ENCODE measurements at places on chromosomes 12 and 14. TPM values are rescaled to one million over a fixed set of nuclear protein-coding genes. Genes with fewer than 3 reads are reported as not detected.

Gene VRTN
- not detected for total RNA-seq

GRCh38 chr12:74891083-74891668 is 318.5 kb downstream of the KCNC2 start:
- H3K4me3 ChIP-seq = no peak overlapping the region
- peaks cover 28% of the 10 kb centered on the region for H3K4me1 ChIP-seq
- H3K27me3 ChIP-seq = no peaks in the 10 kb centered on the region
- H3K27ac ChIP-seq = no peak overlapping the region
- no peak for DNase-seq

DNA sequence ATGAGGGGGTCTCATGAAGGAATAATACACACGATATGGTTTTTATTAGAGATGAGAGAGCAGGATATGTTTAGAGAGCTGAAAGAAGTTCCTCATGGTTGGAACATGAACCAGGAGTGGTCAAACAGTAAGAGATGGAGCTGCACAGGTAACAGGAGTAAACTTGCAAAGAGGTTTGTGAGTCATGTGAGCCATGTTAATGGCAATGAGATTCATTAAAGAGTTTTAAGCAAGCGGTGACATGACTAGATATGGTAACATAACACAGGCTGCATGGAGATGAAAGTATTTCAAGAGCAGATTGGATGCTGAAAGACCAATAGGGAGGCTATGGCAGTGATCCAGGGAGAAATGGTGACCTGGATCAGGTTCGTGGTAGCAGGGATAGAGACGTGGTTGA is 62.6 kb upstream of the SSTR1 start:
- no peaks in the 10 kb centered on the region for H3K27me3 ChIP-seq
- no peaks in the 10 kb centered on the region for H3K4me1 ChIP-seq
- H3K27ac ChIP-seq = no peak overlapping the region
- no peak for DNase-seq
- H3K4me3 ChIP-seq = no peak overlapping the region

Gene LHX5
- total RNA-seq = not detected

GRCh38 chr12:121167232-121167820 is 34.6 kb downstream of the P2RX7 start:
- no peak overlapping the region for H3K4me3 ChIP-seq
- H3K4me1 ChIP-seq = peaks cover 9% of the 10 kb centered on the region
- H3K27me3 ChIP-seq = no peaks in the 10 kb centered on the region

DNA sequence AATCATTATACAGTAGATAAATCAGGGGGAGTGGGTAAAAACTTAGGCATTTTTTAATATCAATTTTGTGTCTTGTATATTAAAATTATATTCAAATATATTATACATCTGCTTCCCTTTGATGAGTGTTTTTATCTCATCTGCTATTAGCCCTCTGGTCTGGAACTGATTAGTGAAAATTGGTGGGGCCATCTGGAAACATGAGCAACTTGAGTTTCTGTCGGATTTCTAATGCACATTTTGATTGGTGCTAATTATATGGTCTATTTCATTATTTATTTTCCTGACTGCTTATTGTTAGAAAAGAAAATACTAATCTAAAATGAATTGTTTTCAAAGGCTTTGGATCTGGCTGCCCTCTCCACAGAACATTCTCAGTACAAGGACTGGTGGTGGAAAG is 28.2 kb downstream of the TTC8 start:
- H3K27ac ChIP-seq = no peak overlapping the region
- H3K4me3 ChIP-seq = no peak overlapping the region
- H3K27me3 ChIP-seq = no peaks in the 10 kb centered on the region
- no peaks in the 10 kb centered on the region for H3K36me3 ChIP-seq

- no peak overlapping the region for H3K27ac ChIP-seq
- H3K27me3 ChIP-seq = no peaks in the 10 kb centered on the region
- no peaks in the 10 kb centered on the region for H3K4me1 ChIP-seq
- H3K4me3 ChIP-seq = no peak overlapping the region
- DNase-seq = no peak
These were observed 25.3 kb downstream of the LRIG3 start for GRCh38 chr12:58895053-58895452.

Gene BCL2L14
- total RNA-seq = 3.3 TPM

DNA sequence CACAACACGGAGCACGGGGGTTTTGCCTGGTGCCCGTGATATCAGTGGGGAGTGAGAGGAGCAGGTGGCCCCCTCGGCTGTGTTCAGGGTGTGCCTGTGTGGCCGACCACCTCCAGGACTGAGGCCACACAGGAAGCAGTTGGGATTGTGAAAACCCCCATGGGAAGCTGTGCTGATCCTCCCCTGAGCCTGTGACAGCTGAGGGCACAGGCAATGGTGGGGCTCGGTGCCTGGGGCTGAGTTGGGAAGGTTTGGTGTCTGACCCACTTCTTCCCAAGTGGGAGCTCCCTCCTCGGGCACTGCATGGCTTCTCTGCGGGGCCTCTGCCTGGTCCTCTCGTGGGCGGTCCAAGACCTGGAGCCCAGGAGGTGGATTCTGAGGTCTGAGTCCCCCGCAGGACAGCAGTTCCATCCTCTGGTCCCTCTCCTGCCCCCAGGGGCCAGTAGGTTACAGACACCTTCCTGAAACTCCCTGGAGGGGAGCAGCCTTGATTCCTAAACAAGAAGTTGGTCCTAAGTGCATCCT is 17.9 kb downstream of the PACS2 start:
- H3K27me3 ChIP-seq = no peaks in the 10 kb centered on the region
- no peak for DNase-seq
- H3K36me3 ChIP-seq = no peaks in the 10 kb centered on the region
- H3K4me3 ChIP-seq = no peak overlapping the region
- no peak overlapping the region for H3K27ac ChIP-seq
- peaks cover 12% of the 10 kb centered on the region for H3K4me1 ChIP-seq

DNA sequence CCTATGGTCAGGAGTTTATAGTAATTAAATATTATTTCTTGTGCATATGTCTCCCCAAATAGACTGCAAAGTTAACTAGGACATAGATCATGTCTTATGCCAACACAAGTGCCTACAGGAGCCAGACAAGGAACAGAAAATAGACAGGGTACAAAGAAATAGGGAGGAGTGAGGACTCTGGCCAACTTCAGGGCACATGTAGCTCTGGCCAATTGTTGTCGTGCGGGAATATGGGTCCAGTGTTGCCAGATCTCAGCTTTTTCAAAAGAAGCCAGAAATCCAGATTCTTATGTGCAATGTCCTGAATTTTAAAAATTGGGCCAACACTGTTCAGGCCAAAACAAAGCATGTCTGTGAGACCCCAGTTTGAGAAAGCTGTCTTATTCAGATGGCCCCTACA is 68.7 kb downstream of the RFX4 start:
- no peaks in the 10 kb centered on the region for H3K4me1 ChIP-seq
- H3K27ac ChIP-seq = no peak overlapping the region
- peaks cover 12% of the 10 kb centered on the region for H3K27me3 ChIP-seq
- DNase-seq = no peak

Gene ADCY4
- 1.6 TPM for total RNA-seq

GRCh38 chr12:69348162-69348938 is at the start of gene LYZ:
LYZ (plus strand) TSS chr12:69348381; CDS start chr12:69348409, 28 bp downstream.
- no peak within 1 kb of the TSS for H3K27ac ChIP-seq
- no peaks in the 10 kb centered on the region for H3K36me3 ChIP-seq
- DNase-seq = no peak
- H3K4me1 ChIP-seq = peaks cover 4% of the 10 kb centered on the region

- no peaks in the 10 kb centered on the region for H3K27me3 ChIP-seq
- H3K27ac ChIP-seq = peak overlapping the region; percentile 94
- peaks cover 97% of the 10 kb centered on the region for H3K4me1 ChIP-seq
- peak; percentile 87 for DNase-seq
- H3K4me3 ChIP-seq = peak overlapping the region; percentile 50
- peaks cover 24% of the 10 kb centered on the region for H3K36me3 ChIP-seq
These were observed 27.1 kb downstream of the DAD1 start for GRCh38 chr14:22561661-22562579.

Gene TMEM30B
- 1.3 TPM for total RNA-seq

Gene CLEC1B
- not detected for total RNA-seq

DNA sequence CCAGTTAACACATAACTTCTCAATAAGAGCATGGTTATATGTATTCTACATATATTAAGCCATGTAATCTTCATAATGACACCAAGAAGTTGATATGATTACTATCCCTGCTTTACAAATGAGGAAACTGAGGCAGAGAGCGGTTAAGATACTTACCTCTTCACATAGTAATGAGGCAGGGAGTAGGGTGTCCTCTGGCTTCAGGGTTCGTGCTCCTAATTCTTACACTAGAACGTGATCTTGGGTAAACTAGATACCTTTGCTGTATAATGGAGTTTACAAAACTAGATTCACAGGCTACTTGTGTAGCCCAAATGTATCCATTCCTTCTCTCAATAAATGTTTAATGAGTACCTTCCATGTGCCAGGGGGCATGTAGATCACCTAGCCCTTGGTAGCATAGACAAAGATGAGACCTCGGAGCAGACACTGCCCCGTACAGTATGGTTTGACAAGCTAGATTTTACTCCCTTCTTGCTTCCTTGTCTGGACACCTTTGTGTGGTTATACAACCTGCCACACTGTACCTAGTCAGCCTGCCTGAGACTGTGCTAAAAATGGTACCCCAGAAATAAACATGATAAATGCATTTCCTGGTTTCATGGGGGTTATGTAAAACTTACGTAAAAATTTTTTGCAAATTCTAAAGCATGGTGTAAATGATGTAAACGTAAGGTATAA is 991.8 kb downstream of the VRK1 start:
- no peaks in the 10 kb centered on the region for H3K36me3 ChIP-seq
- no peak overlapping the region for H3K4me3 ChIP-seq
- H3K27ac ChIP-seq = no peak overlapping the region
- no peak for DNase-seq

- H3K36me3 ChIP-seq = no peaks in the 10 kb centered on the region
- no peak for DNase-seq
- no peak overlapping the region for H3K4me3 ChIP-seq
- no peaks in the 10 kb centered on the region for H3K27me3 ChIP-seq
These were observed 281.5 kb downstream of the ZFP36L1 start for GRCh38 chr14:68511129-68512047.

GRCh38 chr14:64870160-64870559 is 9.5 kb downstream of the SPTB start:
- DNase-seq = no peak
- H3K27ac ChIP-seq = no peak overlapping the region
- H3K27me3 ChIP-seq = peaks cover 62% of the 10 kb centered on the region
- H3K36me3 ChIP-seq = no peaks in the 10 kb centered on the region
- H3K4me1 ChIP-seq = no peaks in the 10 kb centered on the region

Gene KRT72
- total RNA-seq = not detected

GRCh38 chr12:2768224-2768961 is 26.4 kb upstream of the FKBP4 start:
- H3K27me3 ChIP-seq = peaks cover 2% of the 10 kb centered on the region
- no peak for DNase-seq
- no peaks in the 10 kb centered on the region for H3K4me1 ChIP-seq
- no peak overlapping the region for H3K4me3 ChIP-seq

- H3K27ac ChIP-seq = peak overlapping the region; percentile 6
- H3K4me1 ChIP-seq = peaks cover 6% of the 10 kb centered on the region
- peaks cover 42% of the 10 kb centered on the region for H3K36me3 ChIP-seq
- DNase-seq = no peak
- H3K4me3 ChIP-seq = no peak overlapping the region
- no peaks in the 10 kb centered on the region for H3K27me3 ChIP-seq
These were observed 9.9 kb downstream of the ZNF410 start for GRCh38 chr14:73896521-73896920.

Gene FOXA1
- not detected for total RNA-seq

DNA sequence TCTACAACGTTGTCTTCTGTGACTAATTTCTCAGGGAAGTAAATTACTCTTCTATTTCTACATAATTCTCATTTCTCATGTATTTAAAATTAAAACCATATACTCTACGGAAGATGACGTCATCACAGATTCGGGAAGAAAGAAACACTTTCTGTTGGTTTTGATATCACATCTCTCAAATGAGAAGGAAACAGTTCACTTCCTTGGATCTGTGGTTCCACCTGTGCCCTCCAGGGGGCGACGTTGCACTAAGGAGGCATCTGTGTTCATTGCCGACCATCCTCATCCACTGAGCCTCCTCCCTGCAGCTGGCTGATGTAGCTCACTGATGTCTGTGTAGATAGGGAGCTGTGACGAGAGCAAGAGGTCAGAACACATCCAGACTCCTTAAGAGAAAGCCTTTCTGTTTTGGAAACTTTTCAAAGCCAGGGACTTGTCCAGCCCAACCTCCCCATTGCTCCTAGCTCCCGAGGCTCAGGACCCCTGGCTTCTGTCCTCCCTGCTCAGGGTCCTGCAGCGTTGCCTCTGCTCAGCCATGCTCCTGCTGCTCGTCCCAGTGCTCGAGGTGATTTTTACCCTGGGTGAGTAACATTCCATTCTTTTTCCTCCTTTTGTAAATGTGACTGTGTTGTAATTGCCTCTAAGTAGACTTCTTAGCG is 172.7 kb upstream of the OR4E1 start:
- peak overlapping the region; percentile 84 for H3K4me3 ChIP-seq
- peak overlapping the region; percentile 84 for H3K27ac ChIP-seq
- H3K36me3 ChIP-seq = peaks cover 15% of the 10 kb centered on the region
- H3K27me3 ChIP-seq = peaks cover 38% of the 10 kb centered on the region

- H3K4me1 ChIP-seq = no peaks in the 10 kb centered on the region
- no peak overlapping the region for H3K27ac ChIP-seq
- no peaks in the 10 kb centered on the region for H3K36me3 ChIP-seq
- no peak for DNase-seq
- H3K4me3 ChIP-seq = no peak overlapping the region
These were observed 68.7 kb upstream of the MAP1LC3B2 start for GRCh38 chr12:116490471-116490870.

- no peaks in the 10 kb centered on the region for H3K4me1 ChIP-seq
- no peak for DNase-seq
- H3K36me3 ChIP-seq = no peaks in the 10 kb centered on the region
- no peak overlapping the region for H3K4me3 ChIP-seq
- H3K27ac ChIP-seq = no peak overlapping the region
These were observed 168.1 kb upstream of the DAAM1 start for GRCh38 chr14:59020382-59020781.

GRCh38 chr12:108845696-108846095 is 11.7 kb downstream of the SSH1 start:
- H3K27me3 ChIP-seq = no peaks in the 10 kb centered on the region
- no peak for DNase-seq
- H3K4me3 ChIP-seq = no peak overlapping the region
- H3K4me1 ChIP-seq = peaks cover 23% of the 10 kb centered on the region
- H3K36me3 ChIP-seq = peaks cover 55% of the 10 kb centered on the region

DNA sequence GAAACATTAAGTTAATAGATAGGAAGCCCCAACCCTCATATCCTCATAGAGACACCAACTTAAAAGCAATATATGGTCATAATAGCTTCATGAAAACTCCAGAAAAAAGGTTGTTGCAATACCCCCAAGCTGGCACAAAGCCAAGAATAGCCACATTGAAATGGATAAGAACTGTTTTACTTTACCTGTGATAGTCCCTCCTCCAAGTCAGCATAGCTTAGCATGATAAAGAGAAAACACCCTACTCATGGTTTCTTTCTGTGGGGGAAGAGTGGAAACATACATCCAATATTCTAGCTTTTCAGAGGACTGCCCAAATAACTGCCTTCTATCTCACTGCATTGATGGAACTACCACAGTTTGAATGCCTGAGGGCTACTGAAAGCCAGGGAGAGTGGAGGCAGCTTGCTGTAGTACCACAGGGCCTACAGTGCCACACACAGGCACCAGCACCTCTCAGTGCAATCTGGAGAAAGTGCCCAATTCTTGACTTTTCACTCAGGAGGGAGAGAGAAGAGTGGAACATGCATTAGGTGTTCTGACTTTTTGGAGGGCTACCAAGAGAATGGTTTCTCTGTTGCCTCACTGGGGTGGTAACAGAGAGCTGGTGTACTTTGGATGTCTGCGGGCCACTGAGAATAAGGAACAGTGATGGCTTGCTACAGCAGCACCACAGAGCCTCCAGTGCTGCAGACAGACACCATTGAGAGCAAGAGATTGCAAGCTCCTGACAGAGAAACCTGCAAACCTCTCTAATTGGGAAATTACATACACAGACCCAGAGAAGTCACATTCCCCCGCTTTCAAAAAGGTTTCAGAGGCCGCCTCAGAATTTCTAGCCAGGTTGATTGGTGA is 157.1 kb upstream of the GARIN2 start:
- H3K4me1 ChIP-seq = no peaks in the 10 kb centered on the region
- no peak overlapping the region for H3K4me3 ChIP-seq
- DNase-seq = no peak
- H3K27me3 ChIP-seq = no peaks in the 10 kb centered on the region
